ENCODE measurements at places on chromosomes 5 and 9. TPM values are rescaled to one million over a fixed set of nuclear protein-coding genes. Genes with fewer than 3 reads are reported as not detected.

GRCh38 chr9:87029905-87030304 is 82.6 kb upstream of the GAS1 start:
- no peak overlapping the region for H3K4me3 ChIP-seq
- no peak overlapping the region for H3K27ac ChIP-seq
- H3K36me3 ChIP-seq = no peaks in the 10 kb centered on the region
- DNase-seq = no peak
- no peaks in the 10 kb centered on the region for H3K4me1 ChIP-seq

DNA sequence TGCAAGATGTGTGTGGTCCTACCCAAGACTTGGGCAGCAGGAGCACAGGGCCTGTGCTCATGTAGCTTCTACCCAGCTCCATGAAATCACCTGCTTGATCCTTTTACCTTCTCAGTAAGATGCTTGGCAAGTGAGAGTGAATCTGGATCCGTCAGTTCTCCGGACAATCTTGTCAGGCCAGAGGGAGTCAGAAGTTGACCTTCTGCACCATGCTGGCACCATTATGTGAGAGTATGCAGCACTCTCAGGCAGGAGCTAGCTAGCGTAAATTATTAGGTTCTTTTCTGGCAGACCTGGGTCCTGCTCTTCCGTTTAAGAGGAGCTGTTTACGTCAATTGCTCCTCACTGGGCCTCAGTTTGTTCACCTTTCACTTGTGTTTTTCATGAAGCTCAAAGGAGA is 37.0 kb upstream of the ADAM19 start:
- no peak overlapping the region for H3K4me3 ChIP-seq
- no peaks in the 10 kb centered on the region for H3K36me3 ChIP-seq
- H3K27ac ChIP-seq = no peak overlapping the region
- DNase-seq = no peak
- no peaks in the 10 kb centered on the region for H3K4me1 ChIP-seq

DNA sequence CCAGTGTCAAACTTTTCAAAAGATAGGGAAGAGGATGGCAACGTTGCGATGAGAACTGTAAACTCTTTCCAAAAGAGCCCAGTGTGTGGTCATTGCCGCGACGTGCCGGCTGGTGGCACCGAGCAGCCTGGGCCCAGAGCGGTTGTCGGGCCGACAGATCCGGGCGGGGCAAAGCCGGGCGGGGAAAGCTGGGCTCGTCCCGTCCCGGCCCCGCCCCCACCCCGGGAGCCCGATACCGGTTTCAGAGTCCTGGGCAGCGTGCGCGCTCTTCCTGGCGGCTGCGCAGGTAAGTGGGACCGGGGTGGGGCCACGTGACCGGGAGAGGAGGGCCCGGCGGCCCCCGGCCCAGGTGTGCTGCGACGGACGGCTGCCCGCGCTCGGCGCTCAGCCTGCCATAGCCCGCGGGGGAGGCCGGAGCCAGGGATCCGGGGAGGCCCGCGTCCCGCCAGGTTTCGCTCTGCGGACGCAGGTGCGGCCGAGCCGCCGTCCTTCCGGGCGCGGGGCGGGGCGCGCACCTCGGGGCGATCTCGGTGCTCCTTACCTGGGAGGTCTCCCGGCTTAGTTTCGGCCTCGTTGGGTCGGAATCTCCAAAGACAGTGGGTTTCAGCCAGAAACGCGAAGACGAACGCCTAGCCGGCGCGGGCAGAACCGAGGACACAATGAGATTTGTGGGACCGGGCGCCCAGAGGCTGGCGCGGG is at the start of gene MARVELD2:
Gene MARVELD2, plus strand, starts transcription at position 232 of the 699 bp plus-strand sequence. CDS start 4,270 bp downstream, outside the sequence.
- no peak within 1 kb of the TSS for H3K4me3 ChIP-seq
- no peaks in the 10 kb centered on the region for H3K4me1 ChIP-seq
- H3K36me3 ChIP-seq = peaks cover 31% of the 10 kb centered on the region
- H3K27ac ChIP-seq = no peak within 1 kb of the TSS
- DNase-seq = peak; percentile 30

DNA sequence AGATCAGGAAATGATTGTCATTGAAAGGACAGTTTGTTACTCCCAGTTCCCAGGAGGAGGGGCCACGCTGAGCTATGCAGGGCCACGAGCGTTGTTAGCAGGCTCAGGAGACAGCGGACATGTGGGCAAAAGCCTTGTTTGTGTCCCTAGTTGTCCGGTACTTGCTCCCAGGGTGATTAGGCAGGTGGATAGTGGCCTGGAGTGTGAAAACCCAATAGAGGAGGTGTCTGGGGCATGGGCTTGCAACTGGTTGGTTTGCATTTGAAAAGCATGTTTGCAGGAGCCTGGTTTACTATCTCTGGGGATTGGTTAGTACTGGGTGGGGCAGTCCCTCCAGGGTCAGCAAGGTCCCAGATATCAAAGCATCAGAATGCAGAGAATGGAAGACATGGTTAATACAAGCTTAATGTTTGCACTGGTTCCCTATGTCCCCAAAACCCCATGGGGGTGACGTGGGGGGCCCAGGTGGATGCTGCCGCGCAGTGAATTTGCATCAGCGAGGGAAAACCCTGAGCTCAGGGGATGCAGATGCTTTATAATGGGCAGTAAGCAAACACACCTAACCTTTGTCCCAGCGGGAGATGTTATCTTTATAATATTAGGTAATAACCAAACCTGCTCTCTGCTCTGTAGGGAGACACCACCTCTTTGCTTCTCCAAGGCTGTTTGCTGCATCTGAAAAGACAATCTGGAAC is 39.7 kb downstream of the ROPN1L start:
- H3K27me3 ChIP-seq = no peaks in the 10 kb centered on the region
- no peak overlapping the region for H3K27ac ChIP-seq
- H3K4me1 ChIP-seq = peaks cover 32% of the 10 kb centered on the region
- H3K36me3 ChIP-seq = no peaks in the 10 kb centered on the region
- H3K4me3 ChIP-seq = peak overlapping the region; percentile 40
- peak; percentile 61 for DNase-seq

DNA sequence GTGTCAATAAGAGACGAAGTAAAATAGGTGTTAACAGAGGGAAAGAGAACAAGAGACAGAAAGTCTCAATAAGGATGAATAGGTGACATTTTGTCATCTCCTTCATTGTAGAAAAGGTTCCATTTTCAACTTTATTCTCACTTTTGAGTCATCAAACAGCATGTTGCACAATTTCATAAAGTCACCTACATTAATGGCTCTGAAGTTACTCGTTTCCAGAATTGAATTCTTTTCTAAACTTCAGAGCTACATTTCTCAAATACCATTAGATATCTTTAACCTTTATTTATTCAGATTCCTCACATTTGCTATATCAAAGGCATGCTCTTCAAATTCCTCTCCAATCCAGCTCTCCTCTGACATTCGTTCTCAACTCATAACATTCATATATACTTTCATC is 13.1 kb downstream of the ADAMTS6 start:
- H3K4me1 ChIP-seq = no peaks in the 10 kb centered on the region
- no peak overlapping the region for H3K4me3 ChIP-seq
- DNase-seq = no peak
- H3K27ac ChIP-seq = no peak overlapping the region
- H3K27me3 ChIP-seq = no peaks in the 10 kb centered on the region
- no peaks in the 10 kb centered on the region for H3K36me3 ChIP-seq

DNA sequence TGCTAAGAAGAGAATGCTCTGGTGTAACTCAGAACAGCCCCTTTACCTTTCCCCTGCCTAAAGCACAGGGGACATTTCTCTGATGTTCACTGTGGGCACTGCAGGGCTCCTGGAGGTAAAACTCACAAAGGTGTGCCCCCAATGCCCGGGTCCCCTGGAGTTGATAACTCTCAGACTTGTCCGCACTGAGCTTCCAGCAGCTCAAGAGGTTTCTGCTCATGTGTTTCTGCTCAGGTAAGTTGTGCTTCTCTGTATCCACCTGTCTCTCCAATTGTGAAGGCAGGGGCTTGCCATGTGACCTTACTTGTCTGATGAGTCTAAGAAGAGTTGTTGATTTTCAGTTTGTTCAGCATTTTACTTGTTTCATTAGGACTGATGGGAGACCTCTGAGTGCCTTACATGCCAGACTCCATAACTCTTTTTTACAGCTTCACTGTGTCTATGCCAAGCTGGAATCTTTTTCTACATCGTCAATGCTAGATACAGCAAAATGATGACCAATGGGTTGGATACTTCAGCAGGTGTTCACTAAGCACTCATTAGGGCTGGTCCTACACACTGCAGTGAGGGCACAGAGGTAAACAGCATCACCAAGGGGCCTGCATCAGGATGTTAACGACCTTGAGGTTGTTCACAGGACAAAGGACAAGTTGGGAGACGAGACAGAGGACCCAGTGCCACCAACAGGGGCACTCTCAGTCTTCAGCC is 56.4 kb downstream of the MRPL36 start:
- no peaks in the 10 kb centered on the region for H3K4me1 ChIP-seq
- DNase-seq = no peak
- peaks cover 2% of the 10 kb centered on the region for H3K27me3 ChIP-seq
- no peak overlapping the region for H3K4me3 ChIP-seq
- no peaks in the 10 kb centered on the region for H3K36me3 ChIP-seq

DNA sequence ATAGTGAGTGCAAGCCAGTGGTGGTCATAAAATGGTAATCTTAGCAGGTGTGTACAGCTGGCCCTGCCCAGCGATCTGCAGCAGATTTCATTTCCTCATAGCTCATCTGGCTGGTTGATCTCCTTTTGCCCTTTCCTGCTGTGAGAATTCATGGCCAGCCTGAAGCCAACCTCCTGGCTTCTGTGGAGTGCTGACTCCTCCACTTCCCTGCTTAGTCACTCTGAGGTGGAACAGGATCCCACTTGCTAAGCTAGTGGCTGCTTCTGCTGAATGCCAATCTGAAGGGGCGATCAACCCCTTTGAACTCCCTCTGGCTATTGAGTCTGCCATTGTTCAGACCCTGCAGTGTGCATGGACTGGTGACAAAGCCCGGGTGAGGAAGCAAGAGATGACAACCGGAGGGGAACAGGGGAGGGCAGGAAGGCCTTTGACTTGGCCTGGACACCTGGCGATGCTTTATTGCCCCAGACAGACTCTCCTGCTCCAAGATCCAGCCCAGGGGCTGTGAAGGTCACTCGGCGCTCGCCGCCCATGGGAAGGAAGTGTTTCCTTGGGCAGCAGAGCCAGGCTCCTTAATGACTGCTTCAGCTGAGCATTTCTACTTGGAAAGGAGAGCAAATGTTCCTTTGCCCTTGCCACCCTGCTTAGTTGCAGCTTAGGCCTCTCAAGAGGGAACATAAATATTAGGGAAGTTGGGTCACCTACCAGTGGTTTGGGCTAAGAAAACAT is 341.1 kb downstream of the ZSWIM6 start:
- H3K36me3 ChIP-seq = no peaks in the 10 kb centered on the region
- no peaks in the 10 kb centered on the region for H3K4me1 ChIP-seq
- H3K27me3 ChIP-seq = no peaks in the 10 kb centered on the region
- no peak overlapping the region for H3K27ac ChIP-seq
- no peak overlapping the region for H3K4me3 ChIP-seq
- no peak for DNase-seq

DNA sequence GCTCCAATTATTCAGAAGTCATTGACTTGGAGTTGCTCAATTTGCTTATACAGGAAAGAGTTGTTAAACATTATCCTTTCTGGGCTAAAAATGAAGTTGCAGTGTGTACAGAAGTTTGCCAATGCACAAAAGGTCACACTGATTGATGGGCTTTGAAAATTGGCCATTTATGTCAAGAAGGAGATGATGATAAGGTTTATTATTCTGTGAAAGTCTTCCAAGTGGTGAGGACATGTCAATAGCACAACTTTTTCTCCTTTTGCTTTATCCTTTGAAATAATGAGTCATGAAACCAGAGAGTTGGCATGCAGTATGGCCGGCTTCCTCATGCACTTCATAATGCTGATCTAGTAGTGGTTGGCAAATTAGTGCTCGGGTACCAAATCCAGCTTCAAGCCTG is 848.5 kb upstream of the WWC1 start:
- H3K27me3 ChIP-seq = no peaks in the 10 kb centered on the region
- no peak for DNase-seq

- H3K36me3 ChIP-seq = peaks cover 3% of the 10 kb centered on the region
- no peaks in the 10 kb centered on the region for H3K27me3 ChIP-seq
- peak within 1 kb of the TSS; percentile 79 for H3K4me3 ChIP-seq
- DNase-seq = peak; percentile 98
Observed at GRCh38 chr9:129802833-129803675, at the start of gene TOR1B. TOR1B (plus strand) TSS chr9:129803184; CDS start chr9:129803213, 29 bp downstream.

GRCh38 chr5:159450417-159450816 is 120.1 kb upstream of the IL12B start:
- H3K4me1 ChIP-seq = no peaks in the 10 kb centered on the region
- DNase-seq = no peak
- H3K36me3 ChIP-seq = no peaks in the 10 kb centered on the region
- H3K27me3 ChIP-seq = no peaks in the 10 kb centered on the region
- no peak overlapping the region for H3K4me3 ChIP-seq

DNA sequence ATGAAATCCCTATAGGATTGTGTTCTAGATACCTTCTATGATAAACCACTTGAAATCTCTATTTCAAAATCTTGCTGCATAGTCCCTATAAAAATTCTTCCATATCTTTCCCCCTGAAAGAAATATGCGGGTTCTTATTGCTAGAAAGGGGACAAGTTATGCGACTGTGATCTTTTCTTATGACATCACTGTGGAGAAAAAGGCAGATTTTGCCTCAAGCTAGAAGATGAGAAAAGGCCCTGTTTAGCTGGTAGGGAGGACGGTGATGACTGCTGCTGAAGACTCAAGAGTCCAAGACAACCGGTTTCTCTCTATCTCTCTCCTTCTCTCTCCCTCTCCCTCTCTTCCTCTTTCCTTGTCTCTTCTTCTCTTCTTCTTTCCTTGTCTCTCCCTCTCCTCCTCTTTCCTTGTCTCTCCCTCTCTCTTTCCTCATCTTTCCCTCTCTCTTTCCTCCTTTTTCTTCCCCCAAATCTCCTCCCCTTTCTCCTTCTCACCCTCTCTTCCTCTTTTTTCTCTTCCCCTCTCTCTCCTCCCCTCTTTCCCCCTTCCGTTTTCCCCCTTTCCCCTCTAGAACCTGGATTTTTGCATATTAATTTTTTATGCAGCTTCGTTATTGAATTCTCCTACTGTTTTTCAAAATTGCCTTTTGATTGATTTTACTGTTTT is 5.3 kb downstream of the OR2S2 start:
- H3K4me1 ChIP-seq = no peaks in the 10 kb centered on the region
- H3K27ac ChIP-seq = no peak overlapping the region
- DNase-seq = no peak
- no peaks in the 10 kb centered on the region for H3K27me3 ChIP-seq

GRCh38 chr9:132942541-132943182 is 1.8 kb downstream of the TSC1 start:
- H3K27me3 ChIP-seq = no peaks in the 10 kb centered on the region
- peak; percentile 93 for DNase-seq
- no peaks in the 10 kb centered on the region for H3K36me3 ChIP-seq
- H3K4me3 ChIP-seq = peak overlapping the region; percentile 93

GRCh38 chr5:132363431-132364112 is 5.9 kb upstream of the SLC22A5 start:
- no peaks in the 10 kb centered on the region for H3K4me1 ChIP-seq
- H3K36me3 ChIP-seq = no peaks in the 10 kb centered on the region
- H3K27me3 ChIP-seq = no peaks in the 10 kb centered on the region
- no peak overlapping the region for H3K27ac ChIP-seq
- DNase-seq = no peak

FRMPD1 gene
- 0.07 TPM for total RNA-seq

PALM2AKAP2 gene
- not detected for total RNA-seq

NR6A1 gene
- total RNA-seq = 3.1 TPM

PPP1R26 gene
- total RNA-seq = 0.22 TPM

CDKN2B gene
- total RNA-seq = 4.3 TPM

SLC6A18 gene
- total RNA-seq = not detected

SLC4A9 gene
- total RNA-seq = not detected

Measured in Karpas-422 (cell line).